ENCODE measurements at places on chromosomes 3 and 15.

DNA sequence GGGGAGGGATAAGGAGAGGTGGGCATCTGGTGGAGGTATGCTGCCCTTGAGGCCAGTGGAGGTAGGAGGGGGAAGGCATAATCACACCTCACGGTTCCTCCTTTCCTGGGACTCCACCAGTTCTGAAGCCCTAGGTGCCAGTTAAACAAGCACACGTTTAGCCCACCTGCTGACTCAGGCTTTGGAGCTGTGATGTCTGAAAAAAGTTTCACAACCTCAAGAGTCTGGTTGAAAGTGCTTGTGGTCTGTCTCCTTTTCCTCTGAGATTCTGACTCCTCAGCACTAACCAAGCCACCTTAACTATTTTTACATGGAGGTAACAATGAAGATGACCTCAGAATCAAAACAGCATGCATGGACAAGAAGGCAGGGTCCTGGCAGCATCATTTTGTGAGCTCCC, 23.0 kb downstream of the HPS3 start:
- no peak for DNase-seq

DNA sequence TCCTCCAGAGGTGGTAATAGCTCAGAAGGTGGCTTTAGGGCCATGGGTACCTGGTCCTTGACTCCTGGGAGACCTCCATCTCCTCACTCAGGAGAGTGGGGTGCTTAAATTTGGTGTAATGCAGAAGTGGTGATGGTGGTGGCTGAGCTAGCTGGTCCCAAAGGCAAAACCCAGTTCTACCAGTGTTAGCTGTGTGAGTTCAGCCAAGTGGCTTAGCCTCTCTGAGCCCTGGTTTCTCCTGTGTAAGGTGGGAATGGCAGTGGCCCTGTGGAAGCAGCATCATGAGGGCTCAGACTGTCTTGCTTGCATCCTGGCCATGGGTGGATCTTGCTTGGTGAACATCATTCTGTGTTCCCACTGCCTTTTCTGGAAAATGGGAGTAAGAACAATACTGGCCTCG, 9.4 kb downstream of the SEMA3F start:
- no peak for DNase-seq

- no peak for DNase-seq
These were observed 67.2 kb upstream of the SIAH2 start for GRCh38 chr3:150830094-150830681.

- no peak for DNase-seq
These were observed 5.7 kb downstream of the SLC38A3 start for GRCh38 chr3:50210510-50211367.

GRCh38 chr3:193053046-193053435, 135.4 kb upstream of the MB21D2 start:
- no peak for DNase-seq

- no peak for DNase-seq
These were observed 101.8 kb upstream of the THSD4 start for GRCh38 chr15:71013446-71013845.

- no peak for DNase-seq
These were observed 51.7 kb downstream of the UBE2E2 start for GRCh38 chr3:23254835-23255234.

Measured in activated T-helper 9 cell treated with anti-CD3 and anti-CD28 coated beads, Interleukin-2, amount 50 U/mL, for 16 hours (primary cell).